ENCODE measurements at places on chromosomes 3 and 15. TPM values are rescaled to one million over a fixed set of nuclear protein-coding genes. Genes with fewer than 3 reads are reported as not detected.

Gene KBTBD13
- total RNA-seq: not detected

Gene GPR27
- 1.4 TPM for total RNA-seq

Gene C2CD4A
- total RNA-seq: 0.13 TPM

Gene SYNPR
- 0.52 TPM for total RNA-seq

Gene ZNF662
- total RNA-seq: not detected

Gene GABRB3
- total RNA-seq: 1.8 TPM

Gene GNAT1
- not detected for total RNA-seq

Gene DNAJB8
- not detected for total RNA-seq

Gene SPTBN5
- 2.0 TPM for total RNA-seq

Gene FGF12
- total RNA-seq: 4.9 TPM

Gene SLC9C1
- total RNA-seq: 0.03 TPM

Gene TMEM40
- total RNA-seq: not detected

Gene C3orf22
- total RNA-seq: not detected

Gene FHIT
- 13.0 TPM for total RNA-seq

Gene GCSAM
- total RNA-seq: not detected

Gene TM4SF1
- total RNA-seq: 164 TPM

Gene CHRFAM7A
- total RNA-seq: 0.63 TPM

Gene THAP10
- 3.0 TPM for total RNA-seq

Gene EOMES
- total RNA-seq: not detected

Gene MYRIP
- total RNA-seq: 0.80 TPM

Gene EPHB3
- 5.2 TPM for total RNA-seq

Gene OSBPL10
- 22.3 TPM for total RNA-seq

Gene AHSG
- total RNA-seq: 559 TPM

Gene CHRNB4
- total RNA-seq: not detected

Gene SCN11A
- 3.7 TPM for total RNA-seq

Gene NOX5
- 0.13 TPM for total RNA-seq

Gene ADCY5
- 5.3 TPM for total RNA-seq

Gene TEX55
- not detected for total RNA-seq

Gene DNAH12
- total RNA-seq: 1.1 TPM

Gene CHRNA3
- total RNA-seq: 2.3 TPM

Gene ROPN1
- total RNA-seq: not detected

Gene DISP2
- 0.12 TPM for total RNA-seq

Gene SLC2A2
- 123 TPM for total RNA-seq

Gene IL17RE
- 9.1 TPM for total RNA-seq

Data from hepatocyte (in vitro differentiated cells).